T-cell (primary cell): ENCODE measurements at places on chromosomes 3 and 15. TPM values are rescaled to one million over a fixed set of nuclear protein-coding genes. Genes with fewer than 3 reads are reported as not detected.

- H3K27ac ChIP-seq: no peak overlapping the region
- H3K36me3 ChIP-seq: no peaks in the 10 kb centered on the region
- no peaks in the 10 kb centered on the region for H3K4me1 ChIP-seq
- no peak for DNase-seq
- H3K4me3 ChIP-seq: no peak overlapping the region
- no peaks in the 10 kb centered on the region for H3K27me3 ChIP-seq
These were observed 557.5 kb downstream of the OCA2 start for GRCh38 chr15:27541581-27541980.

DNA sequence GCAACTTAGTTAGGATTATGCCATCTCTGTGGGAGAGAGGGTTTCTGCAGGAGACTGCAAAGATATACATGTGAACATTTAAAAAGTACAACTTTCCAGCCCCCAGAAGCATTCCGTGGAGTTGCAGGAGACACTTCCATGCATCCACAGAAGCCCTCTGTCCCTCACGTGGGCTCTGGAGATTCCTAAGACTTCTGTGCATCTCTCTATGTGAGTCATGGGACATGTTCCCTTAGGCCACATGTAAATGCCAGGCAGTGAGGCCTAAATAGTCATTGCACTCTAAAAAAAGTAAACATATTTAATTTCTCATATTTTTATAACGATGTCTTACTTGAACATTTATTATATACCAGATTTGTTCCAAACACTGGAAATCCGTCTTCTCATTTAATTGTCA is 126.5 kb upstream of the ROPN1 start:
- H3K36me3 ChIP-seq: no peaks in the 10 kb centered on the region
- no peak overlapping the region for H3K27ac ChIP-seq
- peaks cover 12% of the 10 kb centered on the region for H3K27me3 ChIP-seq
- no peaks in the 10 kb centered on the region for H3K4me1 ChIP-seq

DNA sequence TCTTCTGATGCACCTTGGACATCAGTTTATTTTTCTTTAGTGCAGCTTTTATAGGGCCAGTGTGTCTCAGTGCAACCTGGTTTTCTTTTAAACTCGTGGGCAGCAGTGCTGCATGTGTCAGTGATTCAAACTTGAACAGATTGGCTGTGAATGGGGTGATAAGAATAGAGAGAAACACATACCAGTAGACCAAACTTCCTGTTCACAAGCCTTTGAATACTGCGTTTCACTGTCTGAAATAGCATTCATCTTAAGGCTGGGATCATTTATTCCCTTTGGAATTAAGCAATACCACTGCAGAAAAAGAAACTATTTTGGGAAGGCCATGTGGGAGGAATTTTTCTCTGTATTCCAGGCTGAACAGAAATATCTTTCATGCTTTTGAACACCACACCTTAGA is 51.7 kb downstream of the PHLDB2 start:
- no peaks in the 10 kb centered on the region for H3K4me1 ChIP-seq
- no peak overlapping the region for H3K27ac ChIP-seq
- no peak overlapping the region for H3K4me3 ChIP-seq
- no peaks in the 10 kb centered on the region for H3K27me3 ChIP-seq
- no peak for DNase-seq

COL8A1 gene
- 0.16 TPM for total RNA-seq

- no peak for DNase-seq
- no peaks in the 10 kb centered on the region for H3K27me3 ChIP-seq
- H3K36me3 ChIP-seq: no peaks in the 10 kb centered on the region
- no peaks in the 10 kb centered on the region for H3K4me1 ChIP-seq
- no peak overlapping the region for H3K4me3 ChIP-seq
- no peak overlapping the region for H3K27ac ChIP-seq
These were observed 29.0 kb downstream of the ADCY5 start for GRCh38 chr3:123419850-123420297.
